Effector memory CD4-positive, alpha-beta T cell (primary cell): ENCODE measurements at places on chromosomes 1 and 21.

- DNase-seq, result no peak
These were observed 112.4 kb downstream of the PLXNA2 start for GRCh38 chr1:208131621-208132286.

DNA sequence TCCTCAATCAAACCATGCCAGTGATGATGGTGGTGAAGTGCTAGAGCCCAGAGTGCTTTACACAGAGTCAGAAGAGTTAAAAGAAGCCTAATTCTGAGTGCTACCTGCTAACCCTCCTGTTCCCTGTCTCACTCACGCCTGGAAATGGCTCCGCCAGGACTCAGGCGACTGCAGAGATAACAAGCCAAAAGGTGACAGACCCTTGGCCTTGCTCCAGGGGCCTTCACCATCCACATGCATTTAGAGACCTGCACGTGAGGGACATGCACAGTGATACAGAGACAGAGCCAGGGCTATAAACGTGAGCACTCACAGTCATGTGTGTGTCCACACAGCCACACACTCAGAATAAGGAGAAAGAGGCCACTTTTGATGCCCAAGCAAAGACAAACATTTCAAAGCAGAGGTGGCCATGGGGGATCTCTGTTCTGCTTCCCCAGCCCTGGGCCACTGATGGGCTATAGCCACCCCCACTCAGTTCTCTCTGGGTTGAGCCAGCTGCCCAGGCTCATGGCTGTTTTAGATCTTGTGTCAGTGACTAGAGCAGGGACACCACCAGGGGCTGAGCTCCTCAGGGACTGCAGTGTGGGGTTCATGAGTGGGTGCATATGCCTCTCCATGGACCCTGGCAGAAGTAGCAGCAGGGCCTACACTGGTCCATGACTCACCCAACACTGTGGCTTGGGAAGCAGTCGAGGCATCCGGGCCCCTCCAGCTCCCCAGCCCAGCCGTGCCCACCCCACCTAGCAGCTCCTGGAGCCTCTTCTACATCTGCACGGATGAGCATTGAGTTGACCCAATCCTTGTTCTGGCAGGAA, 117.2 kb downstream of the EPHB2 start:
- no peak for DNase-seq

DNA sequence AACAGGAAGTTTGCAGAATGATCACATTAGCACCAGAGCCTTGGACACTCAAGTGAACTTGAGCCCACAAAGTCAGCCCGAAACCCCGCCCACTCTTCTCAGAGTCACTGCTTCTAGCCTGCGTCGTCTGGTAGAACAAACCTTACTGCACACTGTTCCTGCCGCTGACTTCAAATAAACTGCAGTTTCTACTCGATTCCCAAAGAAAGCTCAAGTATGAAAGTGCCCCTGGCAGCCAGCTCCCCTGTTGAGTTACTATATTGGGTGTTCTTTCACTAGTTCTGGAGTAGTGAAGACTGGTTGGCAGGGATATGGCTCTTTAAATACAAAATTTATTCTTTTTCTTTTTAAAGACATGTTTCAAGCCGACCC, 164.7 kb downstream of the GALNT2 start:
- DNase-seq, result no peak

GRCh38 chr1:30695439-30695841, 27.9 kb downstream of the MATN1 start:
- no peak for DNase-seq

GRCh38 chr1:243917177-243917862, 67.3 kb upstream of the AKT3 start:
- DNase-seq, result no peak

GRCh38 chr1:53574621-53575020, 115.4 kb downstream of the DMRTB1 start:
- no peak for DNase-seq

GRCh38 chr1:235136111-235136510, 7.5 kb upstream of the TOMM20 start:
- DNase-seq, result no peak

GRCh38 chr1:1842360-1843146, 48.3 kb downstream of the GNB1 start:
- no peak for DNase-seq

- no peak for DNase-seq
These were observed 4.9 kb downstream of the CD48 start for GRCh38 chr1:160706526-160707235.

DNA sequence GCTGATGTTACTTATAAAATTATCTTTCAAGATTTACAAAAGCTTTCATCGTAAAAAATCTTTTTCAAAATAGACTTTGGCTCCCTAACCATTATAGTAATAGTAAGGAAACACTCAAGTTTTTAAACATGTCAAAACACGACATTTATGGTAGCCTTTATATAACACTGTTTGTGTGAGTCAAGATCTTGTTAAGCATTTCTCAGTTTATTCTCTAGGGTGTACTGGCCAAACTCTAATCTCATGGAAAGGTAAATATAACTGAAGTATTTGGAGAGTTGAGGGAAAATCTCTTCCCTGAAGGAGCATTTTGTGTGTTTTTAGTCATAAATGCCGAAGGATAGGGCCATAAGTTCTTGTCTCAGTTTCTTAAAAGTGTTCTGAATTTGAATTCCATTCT, 790.9 kb upstream of the NCAM2 start:
- no peak for DNase-seq

DNA sequence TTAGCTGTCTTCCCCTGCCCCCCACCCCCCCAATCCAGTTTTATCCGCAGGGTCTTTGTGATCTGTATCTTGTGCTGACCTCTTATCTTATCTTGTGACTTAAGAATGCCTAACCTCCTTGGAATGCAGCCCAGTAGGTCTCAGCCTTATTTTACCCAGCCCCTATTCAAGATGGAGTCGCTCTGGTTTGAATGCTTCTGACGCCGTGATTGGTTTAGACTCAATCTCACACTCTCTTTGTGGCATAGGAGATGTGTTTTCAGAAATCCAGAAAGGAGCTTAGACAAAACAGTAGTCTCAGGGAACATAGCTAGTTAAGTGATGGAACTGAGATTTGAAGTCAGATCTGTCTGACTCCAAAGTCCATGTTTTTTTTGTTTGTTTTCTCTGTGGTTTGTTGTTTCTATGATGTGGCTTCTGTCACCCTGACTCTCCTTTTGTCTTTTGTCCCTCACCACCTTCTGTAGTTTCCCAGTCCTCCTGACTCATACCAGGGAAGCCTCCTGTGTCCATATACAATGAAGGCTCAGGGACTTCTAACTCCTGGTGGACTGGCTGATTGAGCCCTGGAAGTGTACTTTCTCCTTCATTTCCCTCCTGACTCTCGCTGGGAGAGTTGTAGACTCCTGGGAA, 18.1 kb upstream of the USP24 start:
- no peak for DNase-seq

- no peak for DNase-seq
These were observed 1232.1 kb downstream of the MRPL39 start for GRCh38 chr21:24375201-24375600.

DNA sequence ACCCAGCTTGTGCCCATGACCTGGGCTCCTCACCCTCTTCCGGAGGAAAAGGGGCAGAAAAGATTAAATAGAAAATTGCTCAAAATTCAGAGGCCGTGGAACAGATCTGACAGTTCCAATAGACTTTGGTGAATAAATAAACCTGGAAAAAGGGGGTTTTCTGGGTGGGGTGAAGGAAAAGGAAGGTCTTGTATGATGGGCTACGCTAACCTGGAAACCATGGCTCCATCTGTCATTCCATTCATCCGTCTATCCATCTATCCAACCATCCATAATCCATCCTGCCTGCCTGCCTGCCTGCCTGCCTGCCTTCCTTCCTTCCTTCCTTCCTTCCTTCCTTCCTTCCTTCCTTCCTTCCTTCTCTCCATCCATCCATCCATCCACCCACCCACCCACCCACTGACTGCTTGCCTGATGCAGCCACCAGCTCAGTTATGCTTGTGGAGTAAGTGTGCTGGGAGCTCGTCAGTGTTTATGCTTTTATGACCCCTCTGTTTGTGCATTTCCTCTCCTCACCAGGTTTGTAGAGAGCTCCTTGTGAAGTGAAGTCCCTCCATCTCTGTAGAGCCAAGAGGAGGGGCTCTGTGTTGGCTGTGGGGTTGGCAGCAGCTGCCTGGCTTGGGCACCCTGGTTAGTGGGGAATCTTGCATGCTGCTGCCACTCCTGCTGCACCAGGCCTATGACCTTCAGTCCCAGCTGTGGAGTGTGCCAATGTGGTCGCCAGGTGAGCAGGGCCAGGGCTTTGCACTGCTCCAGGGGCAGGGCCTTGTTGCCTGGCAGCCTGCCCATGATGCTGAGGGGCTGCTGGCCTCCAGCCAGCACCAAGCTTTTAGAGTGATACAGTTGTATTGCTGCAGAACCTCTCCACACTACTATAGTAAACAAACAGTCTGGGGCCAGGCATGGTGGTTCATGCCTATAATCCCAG, 16.0 kb upstream of the POU3F1 start:
- no peak for DNase-seq

GRCh38 chr1:151340870-151341754, 5.9 kb downstream of the RFX5 start:
- no peak for DNase-seq

DNA sequence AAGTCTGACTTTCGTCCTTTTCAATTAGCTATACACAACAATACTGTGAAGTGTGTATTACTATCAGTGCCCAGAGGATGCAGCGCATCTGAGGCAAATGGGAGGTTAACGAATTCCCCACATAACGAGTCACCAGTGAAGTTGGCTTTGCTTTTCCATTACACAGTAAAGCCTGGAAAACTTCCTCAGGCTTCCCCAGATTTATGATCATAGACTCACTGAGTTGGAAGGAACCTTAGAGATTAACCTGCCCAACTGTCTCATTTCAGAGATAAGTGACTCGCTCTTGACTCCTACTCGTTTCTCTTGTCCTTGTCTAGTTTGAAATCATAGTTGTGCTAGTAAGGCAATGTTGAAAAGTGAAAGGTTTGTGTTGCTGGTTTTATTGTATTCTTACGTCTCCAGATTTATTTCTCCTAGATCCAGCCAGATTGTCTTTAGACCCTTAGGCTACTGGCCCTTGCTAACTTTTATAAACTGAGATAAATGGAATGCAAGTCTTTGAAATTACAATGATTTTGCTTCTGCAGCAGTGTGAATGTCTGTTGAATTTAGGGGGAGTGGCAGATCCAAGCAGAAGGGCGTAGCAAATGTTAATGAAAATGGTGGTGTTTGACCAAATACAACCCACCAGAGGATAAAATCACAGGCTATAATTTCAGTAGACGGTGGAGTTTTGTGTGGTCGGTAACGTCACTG, 17.3 kb downstream of the S1PR1 start:
- DNase-seq, result no peak

DNA sequence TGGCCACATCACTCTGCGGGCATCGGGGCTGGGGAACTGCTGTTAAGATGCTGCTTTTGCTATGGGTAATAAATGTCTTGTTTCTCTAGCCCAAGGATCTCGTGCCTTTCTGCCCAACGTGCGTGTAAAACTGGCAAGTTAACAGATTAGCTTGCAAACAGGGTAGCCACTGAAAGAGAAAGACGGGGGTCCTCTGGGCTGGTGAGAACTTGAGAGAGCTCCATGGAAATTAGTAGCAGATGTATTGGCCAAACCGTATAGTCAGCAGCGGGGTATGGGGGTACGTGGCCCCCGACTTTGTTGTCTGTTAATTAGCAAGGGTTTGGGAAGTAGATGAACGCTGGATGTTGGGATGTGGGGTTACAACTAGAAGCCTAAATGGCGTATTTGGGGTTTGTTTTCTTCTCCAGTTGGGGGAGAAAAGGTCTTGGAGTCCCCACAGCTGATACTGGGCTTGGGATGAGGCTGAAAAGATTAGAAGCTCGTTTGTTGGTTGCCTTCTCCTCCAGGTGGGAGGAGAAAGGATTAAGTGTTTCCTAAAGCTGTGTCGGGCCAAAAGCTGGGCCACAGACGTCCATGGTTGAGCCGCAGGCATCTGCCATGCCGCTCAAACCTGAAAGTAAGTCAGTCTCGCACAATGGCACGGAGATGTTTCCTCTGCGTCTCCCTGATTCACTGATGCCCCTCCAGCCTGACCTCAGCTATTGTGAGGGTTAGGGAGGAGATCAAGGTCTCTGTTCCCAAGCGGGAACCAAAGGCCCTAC, 32.3 kb upstream of the C1orf174 start:
- no peak for DNase-seq

DNA sequence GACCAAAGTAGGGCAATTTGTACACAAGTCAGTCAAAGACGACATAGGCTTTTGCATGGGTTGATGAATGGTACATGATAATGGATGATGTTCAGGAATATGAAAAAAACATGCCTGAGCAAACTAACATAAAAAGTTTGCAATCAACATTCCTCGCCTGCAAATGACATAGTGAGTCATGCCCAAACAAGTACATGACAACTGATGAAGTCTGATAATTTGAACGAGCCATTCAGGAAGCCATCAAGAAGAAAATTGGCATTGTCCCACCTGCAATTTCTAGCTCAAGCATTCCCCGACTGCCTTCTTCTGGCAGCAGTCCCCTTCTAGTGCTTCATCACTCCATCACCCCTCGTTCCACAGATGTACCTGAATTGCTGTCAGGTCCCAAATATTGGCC, 118.4 kb upstream of the NR5A2 start:
- DNase-seq, result no peak

DNA sequence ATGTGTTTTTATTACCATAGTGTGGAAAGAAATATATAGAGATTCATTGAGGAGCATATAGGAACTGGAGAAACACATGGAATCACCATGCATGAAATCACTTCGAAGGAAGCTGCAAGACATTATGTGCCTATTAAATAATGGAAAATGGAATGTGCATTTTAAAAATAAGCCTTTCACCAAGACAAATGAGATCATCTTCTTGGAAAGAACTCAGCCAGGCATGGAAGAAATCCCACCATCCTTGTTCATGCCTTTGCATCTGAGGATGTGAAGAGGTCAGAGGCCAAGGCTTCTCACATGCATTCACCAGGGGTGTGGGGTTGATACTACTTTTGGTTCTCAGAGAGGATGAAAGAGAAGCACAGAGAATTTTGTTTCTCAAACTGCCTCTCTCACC, 50.0 kb downstream of the C1orf198 start:
- DNase-seq, result no peak

DNA sequence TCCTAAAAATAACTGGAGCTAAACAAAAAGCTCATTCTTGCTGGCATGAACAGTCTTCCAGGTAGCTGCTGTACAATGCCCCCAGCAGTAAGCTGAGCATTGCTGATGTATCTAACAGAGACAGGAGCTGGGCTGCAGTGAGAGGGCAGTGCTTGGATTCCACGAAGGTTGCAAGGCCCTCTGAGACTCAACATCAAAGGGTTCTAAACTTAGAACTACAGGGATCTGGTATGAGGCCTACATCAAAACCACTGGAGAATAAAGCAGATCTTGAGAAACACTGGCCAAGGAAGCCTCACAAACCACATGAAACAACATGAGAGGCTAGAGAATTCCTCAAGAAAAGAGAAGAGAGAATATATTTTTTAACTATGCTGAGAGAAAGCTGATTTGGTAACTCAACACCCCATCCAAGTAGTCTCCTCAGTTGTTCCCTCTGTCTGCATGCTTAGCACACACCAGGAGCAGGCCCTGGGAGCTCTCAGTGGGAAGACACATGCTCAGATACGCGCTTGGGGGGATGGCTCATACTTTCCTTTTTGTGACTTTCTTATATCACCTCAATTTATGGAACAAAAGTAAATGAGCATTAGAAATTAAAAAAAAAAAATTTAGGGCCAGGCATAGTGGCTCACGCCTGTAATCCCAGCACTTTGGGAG, 27.7 kb downstream of the DSTYK start:
- DNase-seq, result no peak

- DNase-seq, result no peak
These were observed 472.0 kb downstream of the SMYD3 start for GRCh38 chr1:246035060-246035541.

- DNase-seq, result no peak
These were observed 94.1 kb upstream of the HIVEP3 start for GRCh38 chr1:42012852-42013251.
